ENCODE measurements at places on chromosomes 1 and 21.
A peak's percentile ranks its signal among the peaks of the same experiment; 100 is the strongest.

DNA sequence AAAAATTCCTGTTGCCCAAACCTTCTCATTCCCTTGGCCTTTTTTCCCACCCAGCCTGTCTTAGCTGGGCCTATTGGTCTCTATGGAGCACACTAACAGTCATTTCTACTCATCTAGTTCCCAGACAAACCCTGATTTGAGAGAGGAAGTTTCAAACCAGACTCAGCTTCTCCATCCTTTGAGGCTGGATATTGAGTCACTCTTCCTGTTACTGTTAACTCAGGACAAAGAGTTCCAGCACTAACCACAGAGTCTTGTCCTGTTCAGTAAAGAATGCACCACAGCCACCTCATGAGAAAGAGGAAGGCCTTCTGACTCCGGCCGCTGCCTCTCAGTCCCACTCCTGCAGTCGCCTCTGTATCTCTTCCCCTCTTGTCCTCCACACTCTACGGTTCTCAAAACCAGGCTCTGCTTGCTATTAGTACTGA is 137.8 kb downstream of the PTPRC start:
- DNase-seq: no peak

DNA sequence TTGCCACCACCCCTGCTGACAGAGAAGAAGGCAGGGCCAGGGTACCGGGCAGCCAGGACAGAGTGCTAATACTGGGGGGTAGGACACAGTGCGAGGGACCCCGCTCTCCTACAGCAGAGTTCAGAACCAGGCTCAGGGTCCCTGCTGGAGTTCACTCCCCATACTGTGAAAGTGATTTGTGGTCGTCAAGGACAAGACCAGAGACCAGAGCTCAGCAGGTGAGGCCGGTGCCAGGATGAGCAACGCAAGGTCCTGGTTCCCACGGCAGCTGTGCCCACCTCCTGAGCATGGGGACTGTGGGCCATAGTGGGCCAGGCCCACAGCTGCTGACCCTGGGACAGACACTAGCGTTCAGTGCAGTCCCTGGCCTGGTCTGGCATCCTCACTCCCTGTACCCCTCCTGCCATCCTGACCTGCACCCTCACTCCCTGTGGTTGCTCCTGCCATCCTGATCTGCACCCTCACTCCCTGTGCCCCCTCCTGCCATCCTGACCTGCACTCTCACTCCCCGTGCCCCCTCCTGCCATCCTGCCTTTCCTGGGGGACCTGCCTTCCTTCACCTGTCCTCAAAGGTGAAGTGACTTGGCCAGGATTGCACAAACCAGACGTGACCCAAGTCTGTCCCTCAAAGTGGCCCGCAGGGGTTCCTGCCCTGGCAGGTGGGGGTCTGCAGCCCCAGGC is 13.8 kb upstream of the PTTG1IP start:
- no peak for DNase-seq

GRCh38 chr1:98264727-98265126 is 343.9 kb upstream of the DPYD start:
- DNase-seq: no peak

DNA sequence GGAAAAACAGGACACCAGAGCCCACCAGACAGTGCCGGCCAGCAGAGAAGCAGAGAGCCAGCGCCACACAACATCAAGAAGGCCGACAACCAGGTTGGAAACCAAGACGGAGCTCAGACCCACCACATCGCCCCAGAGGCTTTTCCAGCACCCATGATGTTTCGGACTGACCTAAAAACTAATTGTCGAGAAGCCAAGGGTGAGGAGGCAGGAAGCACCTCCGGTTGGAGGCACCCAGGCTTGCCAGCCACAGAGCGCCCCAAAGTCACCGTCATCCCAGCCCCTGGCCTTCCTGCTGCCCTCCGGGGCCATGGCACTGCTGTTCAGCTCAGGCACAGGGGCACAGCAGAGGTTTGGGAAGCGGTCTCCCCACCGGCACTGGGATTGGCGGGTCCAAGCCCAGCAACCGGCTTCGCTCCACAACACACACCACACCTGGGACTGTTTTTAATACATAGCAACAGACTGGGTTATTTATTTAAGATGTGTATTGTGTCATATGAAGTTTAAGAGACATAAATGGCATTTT is 67.2 kb downstream of the SLC37A1 start:
- DNase-seq: no peak

DNA sequence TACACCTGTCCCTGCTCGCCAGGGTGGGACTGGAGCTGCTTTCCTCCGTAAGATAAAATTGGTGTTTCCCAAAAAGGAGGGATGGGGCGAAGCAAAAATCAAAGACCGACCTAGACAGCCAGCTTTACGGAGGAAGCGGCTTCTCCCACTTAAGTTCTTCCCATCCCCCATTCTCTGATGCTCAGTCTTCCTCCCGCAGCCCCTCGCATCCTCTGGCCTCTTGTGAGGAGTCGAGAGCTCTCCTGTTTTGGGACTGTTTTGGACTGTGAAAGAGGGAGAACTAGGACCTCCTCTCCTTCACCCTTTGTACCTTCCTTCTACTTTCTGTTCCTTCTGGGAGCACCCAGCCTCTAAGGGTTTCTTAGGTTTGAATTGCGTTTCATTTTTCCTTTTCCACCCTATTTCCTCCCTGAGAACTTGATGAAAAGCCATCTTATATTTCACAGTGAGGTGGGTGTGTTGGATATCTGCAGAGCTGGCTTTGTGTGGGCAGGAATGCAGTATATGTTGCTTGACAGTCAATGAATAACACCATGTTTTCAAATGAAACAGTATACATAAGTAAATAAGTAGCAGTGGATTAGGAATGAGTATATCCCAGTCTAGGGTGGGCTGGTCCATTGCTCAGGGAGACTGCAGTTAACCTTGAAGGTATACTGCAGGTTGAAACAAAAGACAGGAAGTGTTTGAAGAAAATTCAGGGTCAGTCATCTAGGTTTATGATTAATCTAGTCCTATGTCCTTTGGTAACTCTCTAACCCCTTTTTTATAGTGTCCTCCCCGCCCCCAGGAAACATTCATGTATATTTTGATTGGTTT is 848 bp downstream of the CTTNBP2NL start:
- no peak for DNase-seq

DNA sequence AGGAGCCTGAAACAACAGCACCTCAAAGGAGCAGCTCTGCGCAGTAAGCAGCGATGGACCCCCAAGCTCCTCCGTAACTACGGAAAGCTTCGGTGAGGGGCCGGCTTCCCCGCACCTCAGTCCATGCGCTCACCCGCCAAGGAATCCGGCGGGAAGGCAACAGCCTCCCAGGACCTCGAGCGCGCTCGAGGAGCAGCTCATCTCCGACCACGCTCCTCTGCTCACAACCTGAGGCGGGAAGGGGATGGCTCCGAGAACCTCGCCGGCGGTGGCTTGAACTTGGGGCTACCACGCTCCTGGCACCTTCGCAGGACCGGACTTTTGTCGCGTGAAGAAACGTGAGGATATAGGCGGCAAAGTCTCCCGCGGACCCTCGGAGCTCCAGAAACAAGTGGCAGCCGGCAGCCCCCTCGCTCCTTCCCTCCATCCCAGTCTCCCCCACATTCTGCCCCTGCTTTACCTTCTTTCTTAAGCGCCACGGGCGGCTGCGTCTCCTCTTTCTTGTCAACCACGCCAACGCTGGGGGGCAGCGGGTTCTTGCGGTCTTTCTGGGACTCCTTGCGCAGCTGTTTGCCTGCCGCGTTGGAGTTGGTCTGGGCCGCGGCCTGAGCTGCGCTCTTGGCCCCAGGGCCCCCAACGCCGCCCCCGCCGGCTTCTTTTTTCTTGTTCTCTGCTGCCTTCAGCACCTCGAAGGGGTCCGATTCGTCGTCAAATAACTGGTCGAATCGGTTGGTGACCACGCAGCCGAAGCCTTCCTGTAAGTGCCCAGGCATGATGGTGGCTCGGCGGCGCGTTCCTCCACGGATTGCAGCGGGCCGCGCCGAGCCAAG is 459 bp downstream of the SERBP1 start:
- DNase-seq: no peak

- DNase-seq: no peak
Observed at GRCh38 chr1:40299366-40300248, 17.5 kb downstream of the COL9A2 start.

GRCh38 chr1:221563476-221563921 is 178.4 kb downstream of the DUSP10 start:
- no peak for DNase-seq

DNA sequence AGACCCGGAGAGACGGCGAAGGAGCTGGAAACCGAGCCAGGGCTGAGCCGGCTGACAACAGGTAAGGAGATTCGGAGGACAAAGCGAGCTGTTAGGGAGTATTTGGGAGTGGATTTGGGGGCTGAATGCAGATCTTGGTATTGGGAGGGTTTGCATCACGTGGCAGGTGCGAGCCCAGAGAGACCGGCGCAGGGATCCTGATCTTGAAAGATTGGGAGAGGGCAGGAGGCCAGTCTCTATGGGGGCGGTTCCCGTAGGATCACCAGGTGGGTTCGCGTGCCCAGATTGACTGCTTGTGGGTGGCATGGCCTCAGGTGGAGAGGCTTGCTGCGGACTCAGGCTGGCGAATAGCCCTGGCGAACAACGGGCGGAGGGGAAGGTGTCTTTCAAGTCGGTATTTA is 204 bp downstream of the CIART start:
- DNase-seq: no peak

DNA sequence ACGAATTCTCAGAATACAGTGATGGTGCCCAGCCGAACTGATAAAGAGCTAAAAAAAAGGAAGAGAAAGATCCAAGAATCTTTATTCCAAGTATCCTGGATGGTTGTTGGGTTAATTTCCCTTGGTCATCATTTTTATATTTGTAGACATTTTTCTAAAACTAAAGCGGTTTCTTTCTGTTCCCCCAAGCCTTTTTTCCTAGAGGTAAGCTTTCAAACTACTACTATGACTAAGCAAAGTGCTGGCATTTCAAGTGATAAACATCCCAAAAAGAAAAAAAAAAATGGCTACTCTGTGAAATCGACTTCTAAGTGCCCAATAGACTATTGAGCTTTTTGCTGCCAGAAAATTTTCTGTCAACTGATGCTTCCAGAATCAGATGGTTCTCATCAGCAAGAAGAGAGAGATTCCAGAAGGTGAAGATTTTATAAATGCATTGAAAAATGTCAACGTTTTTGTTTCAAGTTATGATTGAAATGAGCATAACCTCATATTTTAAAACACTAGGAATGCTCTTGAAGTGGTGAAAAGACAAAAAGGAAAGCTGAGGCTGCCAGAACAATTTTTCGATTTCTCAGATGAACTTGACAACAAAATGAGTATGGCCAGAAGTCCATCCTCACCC is 96.1 kb upstream of the ZC3H11B start:
- no peak for DNase-seq

GRCh38 chr1:62467092-62467491 is 30.2 kb downstream of the USP1 start:
- DNase-seq: no peak

DNA sequence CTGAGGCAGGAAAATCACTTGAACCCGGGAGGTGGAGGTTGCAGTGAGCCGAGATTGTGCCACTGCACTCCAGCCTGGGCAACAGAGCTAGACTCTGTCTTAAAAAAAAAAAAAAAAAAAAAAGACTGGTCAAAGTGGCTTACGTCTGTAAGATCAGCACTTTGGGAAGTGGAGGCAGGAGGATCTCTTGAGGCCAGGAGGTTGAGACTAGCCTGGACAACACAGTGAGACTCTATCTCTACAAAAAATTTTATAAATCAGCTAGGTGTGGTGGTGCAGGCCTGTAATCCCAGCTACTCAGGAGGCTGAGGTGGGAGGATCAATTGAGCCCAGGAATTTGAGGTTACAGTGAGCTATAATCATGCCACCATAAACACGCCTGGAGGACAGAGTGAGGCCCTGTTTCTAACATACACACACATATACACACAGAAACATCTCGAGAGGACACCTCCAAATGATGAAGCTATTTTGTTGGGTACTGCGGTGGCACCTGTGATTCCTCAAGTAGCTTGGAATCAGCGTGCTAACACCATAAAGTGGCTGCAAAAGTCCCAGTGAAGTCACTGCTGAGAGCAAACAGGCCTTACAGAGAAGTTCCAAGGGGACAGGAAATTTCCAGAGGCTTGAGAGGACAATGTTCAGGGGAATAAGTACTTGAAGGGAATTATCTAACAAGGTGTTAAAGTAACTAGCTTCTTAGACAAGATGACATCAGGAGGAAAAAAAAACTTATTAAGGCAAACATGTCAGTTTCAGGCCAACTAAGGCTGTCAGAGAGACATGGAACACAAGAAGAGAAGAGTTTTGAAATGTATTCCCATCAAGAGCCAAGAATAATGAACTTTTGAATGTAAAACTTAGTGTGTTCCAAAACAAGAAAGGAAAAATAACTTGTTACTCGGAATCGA is 1.3 kb downstream of the NADK start:
- DNase-seq: no peak

DNA sequence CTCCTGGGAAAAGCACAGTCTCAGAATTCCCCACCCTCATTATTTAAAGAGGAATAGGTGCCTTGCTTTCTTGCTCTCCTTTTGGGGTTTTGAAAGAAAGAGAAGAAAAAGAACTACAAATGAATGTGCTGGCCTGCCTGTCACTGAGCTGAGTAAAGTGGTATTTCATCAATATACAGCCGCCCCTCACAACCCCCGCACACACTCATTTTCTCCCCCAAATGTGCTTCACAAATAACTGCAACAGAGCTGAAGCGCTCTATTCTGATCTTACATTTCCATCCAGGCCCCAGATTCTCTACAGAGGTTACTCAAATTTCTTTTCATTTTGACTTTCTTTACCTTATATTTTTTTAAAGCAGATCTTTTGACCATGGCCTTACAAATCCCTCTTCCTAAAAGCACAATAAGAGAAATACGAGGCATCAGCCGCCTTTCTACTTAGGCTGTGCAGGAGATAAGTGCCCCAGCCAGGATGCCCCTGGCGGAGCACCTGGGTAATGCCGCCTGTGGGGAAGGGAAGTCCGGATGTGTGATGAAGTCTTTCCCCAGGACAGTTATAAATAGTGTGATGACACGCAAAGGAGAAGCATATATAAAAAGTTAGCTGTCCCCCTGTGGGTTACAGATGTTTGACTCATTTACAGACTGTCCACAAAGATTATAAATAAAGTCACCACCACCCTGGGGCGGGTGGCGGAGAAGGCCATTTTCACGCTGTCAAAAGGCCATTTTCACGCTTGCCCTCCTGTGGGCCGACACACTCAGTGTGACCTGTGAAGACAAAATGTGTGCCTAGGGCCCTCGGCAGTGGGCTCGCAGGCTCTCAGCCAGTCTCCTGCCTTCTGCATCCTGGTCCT is 6.5 kb downstream of the KCNN3 start:
- DNase-seq: peak; percentile 14
